ENCODE measurements at places on chromosomes 4 and X.

GRCh38 chrX:155070663-155070974, 317 bp downstream of the CMC4 start:
- DNase-seq = no peak

DNA sequence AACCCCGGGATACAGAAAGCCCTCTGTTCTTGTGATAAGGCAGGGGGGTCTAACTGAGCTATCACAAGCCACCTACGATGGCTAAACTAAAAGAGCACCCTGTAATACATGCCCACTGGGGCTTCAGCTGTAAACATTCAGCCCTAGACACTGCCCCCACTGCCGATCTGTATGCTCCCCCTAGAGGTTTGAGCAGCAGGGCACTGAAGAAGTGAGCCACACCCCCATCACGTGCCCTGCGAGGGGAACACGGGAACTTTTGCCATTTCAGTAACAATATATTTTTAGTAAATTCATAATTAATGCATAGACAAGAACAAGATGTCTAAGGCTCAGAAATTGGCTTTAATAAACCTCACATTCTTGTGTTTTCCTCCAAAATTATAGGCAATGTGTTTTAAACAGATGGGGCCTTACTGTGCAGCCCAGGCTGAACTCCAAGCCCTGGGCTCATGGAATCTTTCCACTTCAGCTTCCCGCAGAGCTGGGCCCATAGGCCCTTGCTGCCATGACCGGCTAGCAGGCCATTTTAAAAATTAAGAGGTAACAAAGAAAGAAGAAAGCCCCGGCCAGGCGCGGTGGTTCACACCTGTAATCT, 235.3 kb upstream of the SFRP2 start:
- no peak for DNase-seq

- DNase-seq = no peak
Observed at GRCh38 chr4:151284534-151285245, 7.7 kb downstream of the PRSS48 start.

DNA sequence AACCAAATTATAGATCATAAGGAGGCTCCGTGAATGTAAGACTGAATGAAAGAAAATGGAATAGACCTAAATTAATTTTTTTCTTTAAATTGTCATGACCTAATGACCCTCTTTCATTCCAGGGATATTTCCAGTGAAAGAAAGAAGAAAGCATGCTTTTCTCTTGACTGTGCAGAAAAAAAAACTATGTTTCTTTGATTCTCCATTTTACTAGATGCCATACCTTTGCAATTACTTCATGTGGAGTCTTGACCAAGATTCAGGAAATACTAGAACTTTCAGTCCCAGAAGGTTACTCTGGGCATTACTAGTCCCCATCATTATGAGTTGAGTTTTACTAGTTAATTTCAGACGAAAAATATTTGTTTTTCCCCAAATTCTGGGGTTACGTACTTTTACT, 6.4 kb upstream of the COMMD8 start:
- DNase-seq = peak; percentile 17

DNA sequence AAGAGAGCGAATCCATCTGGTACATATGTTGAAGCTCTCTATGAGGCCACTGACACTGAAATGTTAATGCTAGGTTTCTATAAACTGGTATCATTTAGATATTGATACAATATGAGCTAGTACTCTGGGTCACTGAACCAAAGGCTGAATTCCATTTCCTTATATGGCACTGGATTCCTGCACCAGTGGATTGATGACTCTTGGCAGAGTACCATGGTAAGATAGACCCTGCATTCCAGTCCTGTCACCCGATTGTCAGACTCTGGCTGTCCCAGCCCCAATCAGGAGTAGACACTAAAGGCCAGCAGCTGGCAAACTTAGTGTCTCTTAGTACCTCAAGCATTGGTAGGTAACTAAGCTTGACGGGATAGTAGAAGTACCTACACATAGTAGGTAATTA, 44.0 kb upstream of the EOLA2 start:
- no peak for DNase-seq

DNA sequence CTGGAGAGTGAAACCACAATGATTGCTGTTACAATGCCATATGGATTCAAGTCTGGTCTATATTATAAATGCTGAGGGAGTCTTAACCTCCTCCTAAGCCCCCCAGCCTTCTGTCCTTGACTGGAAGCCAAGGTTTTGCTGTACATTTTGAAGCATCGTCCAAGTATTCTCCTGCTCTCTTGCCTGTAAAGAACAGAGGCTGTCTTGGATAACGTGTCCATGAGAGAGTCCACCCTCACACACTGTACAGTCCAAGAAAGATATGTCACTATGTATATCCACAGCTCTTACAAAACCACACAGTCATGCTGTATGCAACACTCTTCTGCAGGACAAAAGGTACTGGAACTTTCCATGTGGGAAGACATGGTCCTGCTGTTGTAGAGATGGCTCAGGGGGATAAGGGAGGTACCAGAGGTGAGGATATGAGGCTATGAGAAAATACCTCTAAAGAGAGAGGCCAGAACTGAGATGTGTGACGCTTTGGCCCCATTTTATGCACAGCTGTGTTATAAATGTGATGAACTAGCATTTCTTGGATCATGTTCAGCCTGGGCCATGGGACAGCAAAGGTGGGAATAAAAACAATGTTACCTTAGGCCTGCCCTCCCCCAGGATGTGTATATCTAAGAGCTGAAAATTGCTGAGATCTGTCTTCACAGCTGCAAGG, 678.6 kb downstream of the IQCM start:
- DNase-seq = no peak

DNA sequence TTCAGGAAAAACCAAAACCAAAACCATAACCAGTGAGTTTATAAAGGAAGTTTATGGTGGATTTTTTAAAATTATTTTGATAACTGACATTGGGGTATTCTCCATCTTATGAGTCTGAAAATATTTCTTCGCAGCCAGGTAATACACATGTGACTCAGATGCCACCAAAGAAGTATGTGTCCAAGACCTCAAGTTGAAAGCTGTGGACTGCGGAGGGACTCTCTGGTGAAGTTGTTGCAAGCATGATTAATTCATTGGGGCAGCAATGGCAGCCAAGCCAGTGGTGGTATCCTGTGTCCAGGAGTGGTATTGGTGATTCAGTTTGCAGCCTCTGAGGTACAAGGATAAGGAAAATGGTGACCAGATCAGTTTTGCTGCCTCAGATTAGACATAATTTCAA, 14.0 kb upstream of the ADH5 start:
- DNase-seq = no peak

DNA sequence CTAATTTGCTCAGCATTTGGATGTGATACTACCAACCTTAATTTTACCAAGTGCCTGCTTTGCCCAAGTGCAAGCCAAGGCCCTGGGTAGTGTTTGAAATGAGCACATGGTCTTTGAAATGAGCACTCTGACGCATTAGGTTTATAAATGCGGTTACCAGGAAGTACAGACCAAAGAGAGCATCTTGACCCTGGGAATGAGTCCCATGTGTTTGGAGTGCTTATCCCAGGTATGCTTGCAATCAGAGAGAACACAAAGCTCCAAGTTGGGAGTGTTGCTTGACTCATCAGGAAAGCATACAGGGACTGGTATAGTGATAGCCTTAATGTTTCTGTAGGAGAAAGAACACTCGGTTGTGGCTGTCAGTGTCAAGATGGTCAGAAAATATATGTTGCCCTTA, 203.6 kb upstream of the MAMLD1 start:
- DNase-seq = no peak

- no peak for DNase-seq
Observed at GRCh38 chr4:95107004-95107403, 349.2 kb downstream of the BMPR1B start.

GRCh38 chr4:22802876-22803275, 110.1 kb downstream of the GBA3 start:
- no peak for DNase-seq
